Stimulated activated CD4-positive, alpha-beta T cell treated with anti-CD3 and anti-CD28 coated beads, TNF-alpha, amount 100 ng/mL, for 4 hours (primary cell): ENCODE measurements at places on chromosomes 1 and 21.

GRCh38 chr1:39378377-39378776 lies 113.1 kb upstream of the BMP8A start:
- no peak for DNase-seq

- no peak for DNase-seq
These were observed 556.5 kb downstream of the PTBP2 start for GRCh38 chr1:97277891-97278654.

GRCh38 chr1:87061742-87062156 lies 147.3 kb downstream of the HS2ST1 start:
- no peak for DNase-seq

DNA sequence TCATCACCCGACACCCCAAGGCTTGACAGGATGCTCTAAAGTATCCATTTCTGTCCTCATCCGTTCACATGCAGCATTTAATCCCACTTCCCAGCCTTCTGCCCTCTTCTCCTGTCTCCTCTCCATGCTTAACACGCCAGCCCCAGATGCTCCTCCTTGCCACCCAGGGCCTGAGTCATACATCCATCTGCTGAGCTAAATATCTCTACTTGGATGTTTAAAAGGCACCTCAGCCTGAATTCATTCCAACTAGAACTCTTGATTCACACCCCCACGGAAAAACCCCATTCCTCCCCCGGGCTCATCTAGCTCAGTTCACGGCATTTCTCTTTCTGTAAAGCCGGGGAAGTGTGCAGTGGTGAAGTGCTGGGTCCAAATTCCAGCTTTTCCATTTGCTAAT lies 27.7 kb downstream of the TEX35 start:
- no peak for DNase-seq

GRCh38 chr1:119594376-119594775 lies 53.7 kb downstream of the ZNF697 start:
- no peak for DNase-seq
